ENCODE measurements at places on chromosomes 6 and 20.

DNA sequence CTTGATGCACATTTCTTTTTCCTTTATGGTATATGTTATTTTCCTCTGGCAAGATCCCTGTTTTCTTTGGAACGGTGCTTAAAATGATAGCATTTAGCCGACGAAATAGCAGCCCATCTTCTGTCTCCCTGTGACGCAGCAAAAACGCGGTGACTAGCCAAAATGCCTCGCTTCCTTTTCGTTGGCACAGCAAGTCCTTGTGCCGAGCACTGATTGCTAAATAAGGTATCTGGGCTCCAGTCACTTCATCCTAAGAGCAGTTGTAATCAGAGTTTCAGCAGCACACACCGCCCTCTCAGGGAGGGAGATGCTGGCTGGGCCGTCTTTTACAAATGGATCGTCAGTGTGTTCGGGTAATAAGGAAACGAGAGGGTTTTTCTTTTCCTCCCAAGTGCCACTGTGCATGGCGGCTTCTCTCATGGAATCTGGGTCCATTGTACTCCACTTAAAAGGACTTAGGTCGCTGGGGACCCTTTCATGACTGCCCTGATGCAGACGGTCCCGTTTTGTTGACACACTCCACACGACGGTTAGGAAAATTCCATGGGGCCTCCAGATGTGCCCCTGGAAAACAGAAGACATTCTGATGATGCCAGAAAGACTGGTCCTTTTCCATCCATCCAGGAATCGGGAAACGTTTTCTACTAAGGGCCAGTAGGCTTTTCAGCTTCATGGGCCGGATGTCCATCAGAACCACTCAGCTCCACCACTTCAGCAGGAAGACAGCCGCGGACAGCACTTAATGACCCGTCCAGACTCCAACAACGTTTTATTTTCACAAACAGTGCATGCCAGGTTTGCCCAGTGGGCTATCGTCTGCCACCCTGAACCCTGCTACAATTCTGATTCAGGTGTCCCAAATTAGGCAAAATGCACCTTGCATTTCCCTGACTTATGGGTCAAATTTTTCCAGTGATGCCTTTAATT is 185.5 kb downstream of the CDH4 start:
- no peak for DNase-seq

DNA sequence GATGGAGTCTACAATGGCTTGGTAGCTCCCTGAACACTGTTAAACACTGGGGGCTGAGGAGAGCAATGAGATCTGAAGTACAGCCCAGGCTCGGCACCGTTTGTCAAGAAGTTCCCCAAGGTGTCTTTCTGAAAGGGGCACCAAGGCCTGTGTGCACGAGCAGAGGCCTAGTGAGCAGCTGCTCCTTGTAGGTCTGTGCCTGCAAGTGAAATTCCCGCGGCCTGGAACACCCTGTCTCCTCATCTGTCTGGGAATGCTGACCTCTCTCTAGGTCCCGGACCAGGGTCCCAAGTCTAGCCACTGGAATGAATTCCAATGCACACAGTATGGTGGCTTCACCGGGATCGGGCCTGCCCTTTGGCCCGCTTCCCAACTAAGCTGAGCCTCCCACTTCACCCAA is 134.8 kb downstream of the FOXC1 start:
- DNase-seq: no peak

DNA sequence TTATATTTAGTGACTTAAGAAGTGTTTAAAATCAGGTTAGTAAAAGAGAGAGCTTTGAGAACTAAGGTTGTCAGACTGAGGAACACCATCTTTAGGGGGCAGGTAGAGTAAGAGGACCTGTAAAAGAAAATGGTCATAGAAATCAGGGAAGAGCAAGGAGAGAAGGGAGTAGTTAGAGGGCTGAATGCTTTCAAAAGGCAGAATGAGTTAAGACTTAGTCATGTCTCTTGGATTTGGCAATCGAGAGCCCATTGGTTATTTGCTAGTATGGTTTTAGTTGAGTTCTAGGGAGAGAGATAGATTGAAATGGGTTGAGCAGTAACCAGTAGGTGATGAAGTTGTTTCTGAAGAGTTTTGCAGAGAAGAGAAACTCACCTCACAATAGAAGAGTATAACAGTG is 51.1 kb downstream of the RALGAPB start:
- DNase-seq: peak; percentile 18

DNA sequence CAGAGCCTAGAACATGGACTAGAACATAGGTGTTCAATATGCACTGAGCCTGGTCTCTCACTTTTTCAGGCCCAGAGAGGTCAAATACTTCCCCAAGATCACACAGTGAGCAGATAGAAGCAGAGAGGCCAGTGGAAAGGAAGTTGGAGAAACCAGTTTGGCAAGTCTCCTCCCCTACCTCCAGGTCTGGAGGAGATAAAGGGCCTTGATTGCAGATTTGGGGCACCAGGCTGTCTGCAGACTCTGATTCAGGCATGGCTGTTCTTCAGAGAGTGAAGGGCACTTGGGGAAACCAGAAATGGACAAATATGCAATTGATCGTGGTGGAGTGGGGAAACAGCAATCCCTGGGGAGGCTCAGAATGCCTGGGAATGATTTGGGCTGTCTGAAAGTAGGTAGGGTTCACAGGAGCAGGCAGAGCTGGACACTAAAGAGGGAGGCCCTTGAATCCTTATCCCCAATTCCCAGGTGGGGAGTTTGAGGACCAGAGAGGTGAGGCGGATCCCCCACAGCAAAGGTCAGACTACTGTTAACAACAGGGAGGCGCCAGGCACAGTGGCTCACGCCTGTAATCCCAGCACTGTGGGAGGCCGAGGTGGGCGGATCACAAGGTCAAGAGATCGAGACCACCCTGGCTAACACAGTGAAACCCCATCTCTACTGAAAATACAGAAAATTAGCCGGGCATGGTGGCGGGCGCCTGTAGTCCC is 2.3 kb downstream of the PEDS1 start:
- DNase-seq: no peak

DNA sequence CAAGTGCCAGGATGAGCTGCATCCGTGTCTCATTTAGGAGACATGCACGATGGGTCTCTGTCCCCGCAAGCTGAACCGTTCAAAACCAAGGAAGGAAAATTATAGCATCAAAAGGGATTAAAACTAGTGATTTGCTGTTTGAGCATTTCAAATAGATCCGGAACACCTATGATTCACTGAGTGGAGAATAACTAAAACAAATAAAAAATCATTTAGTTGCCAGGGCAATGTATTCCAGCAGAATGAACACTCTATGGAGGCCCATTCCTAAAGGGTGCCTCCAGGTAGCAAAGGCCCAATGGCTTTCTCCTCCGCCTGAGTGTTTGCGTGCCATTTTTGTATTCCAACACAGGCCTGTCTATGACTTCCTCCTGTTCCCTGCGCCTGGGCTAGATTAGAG is 354.8 kb downstream of the ZFAND3 start:
- no peak for DNase-seq

- DNase-seq: no peak
Observed at GRCh38 chr20:64001607-64002011, 20.7 kb downstream of the PRPF6 start.

DNA sequence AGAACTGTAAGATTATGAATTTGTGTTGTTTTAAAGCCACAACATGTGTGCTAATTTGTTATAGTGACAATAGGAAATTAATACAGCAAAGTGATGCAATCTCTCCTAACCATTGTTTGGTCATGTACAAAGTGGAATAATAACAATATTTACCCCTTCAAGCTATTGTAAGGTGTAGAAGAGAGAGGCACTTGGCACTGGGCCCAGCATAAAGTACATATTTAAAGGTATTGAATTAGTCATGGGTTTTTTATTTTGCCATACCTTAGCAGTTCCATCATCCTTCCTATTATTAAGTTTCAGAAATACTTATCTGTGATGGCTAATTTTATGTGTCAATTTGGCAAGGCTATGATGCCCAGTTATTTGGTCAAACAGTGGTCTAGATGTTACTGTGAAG is 322.4 kb upstream of the TSHZ2 start:
- no peak for DNase-seq

DNA sequence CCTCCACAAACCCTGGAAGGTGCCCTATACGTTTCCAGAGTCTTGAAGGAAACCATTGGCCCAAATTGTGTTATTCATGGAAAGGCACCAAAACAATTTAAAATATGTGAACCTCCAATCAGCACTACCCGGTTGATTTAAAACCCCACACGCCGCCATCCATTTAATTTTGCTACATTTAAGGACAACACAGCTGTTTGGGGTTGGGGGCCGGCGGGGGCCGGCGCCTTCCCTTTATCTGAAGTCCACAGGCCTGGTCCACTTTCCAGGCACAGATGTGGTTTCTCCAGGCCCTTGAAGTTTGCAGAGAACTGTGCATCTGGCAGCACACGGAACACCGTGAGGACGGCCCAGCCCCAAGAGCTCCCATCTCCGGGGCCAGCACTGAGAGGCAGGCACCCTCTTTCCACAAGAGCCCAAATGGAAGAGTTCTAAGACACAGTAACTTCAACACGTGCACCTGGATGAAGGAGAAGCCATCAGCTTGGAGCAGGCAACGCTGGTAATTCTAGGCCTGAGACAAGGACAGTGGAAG is 16.8 kb upstream of the FRMD1 start:
- DNase-seq: no peak

- no peak for DNase-seq
Observed at GRCh38 chr20:21358737-21359136, 38.6 kb downstream of the NKX2-4 start.

- no peak for DNase-seq
Observed at GRCh38 chr20:1203630-1204029, 376 bp downstream of the C20orf202 start.

- no peak for DNase-seq
Observed at GRCh38 chr6:154161689-154162088, 122.6 kb downstream of the OPRM1 start.

DNA sequence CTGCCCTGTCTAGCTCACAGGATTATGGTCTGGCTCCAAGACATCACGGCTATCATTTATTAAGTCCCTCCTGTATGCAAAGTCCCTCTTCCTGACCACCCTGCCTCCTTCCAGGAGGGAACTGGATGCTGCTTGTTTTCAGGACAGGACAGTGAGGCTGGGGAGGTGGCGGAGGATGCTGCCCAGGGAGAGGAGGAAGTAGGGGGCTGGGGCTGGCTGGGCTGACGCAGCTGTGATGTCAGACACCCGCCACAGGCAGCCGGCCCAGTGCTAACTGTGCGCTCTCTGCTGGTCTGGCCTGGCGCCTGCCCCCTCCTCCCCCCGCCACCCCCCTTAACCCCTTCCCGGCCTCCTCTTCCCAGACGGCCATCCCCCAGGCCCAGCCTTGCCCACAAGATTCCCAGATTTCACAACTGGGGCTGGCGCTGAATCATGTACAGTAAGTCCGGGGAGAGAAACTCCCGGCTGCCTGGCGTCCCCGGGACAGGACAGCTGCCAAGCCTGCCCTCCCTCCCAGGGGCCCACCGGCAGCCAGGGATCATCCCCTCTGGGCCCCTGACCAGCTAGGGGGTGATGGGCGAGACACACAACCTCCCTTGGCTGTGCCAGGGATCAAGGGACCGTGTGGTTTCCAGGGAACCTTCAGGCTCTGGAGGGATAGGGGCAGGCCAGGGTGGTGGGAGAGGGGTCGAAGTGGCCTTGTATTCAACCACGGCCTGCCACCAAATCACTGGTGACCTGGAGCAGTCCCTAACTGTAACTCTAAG is 118.1 kb downstream of the CEBPB start:
- peak; percentile 88 for DNase-seq

GRCh38 chr6:100426241-100426640 is 38.5 kb downstream of the SIM1 start:
- DNase-seq: no peak

DNA sequence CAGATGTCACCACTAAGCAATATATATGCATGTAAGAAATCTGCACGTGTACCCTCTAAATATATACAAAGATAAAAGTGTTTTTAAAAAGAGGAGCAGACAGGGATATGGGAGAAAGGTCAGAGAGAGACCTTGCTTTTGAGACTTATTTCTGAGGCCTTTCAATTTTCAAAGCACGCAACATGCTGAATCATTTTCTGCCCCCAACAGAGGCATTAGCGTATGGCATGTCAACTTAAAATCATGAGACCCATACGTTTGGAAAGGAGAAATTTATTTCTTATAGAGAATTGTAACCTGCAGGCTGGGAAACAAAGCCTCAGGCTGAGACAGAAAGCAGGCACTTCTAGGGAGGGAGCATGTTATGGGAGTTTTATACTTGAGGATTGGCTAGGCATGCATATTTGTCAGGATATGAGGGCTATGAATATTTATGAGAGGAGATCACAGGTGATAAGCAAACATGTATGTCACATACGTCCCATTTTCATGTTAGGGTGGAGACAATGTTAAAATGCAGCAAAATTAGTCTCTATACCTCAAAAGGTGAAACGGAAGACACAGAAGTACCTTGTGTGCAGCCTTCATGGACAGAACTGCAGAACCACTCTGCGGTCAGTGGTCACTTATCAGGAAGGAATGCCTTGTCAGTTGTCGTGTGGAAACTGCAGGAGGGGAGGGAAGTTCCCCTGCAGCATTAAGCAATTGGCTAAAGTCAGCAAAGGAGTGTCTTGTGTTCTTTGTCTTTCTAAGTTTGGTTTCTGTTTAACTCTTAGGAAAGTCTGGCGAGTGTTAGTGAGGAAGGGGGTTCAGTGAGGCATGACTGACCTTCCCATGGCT is 6.3 kb upstream of the GABRR2 start:
- DNase-seq: no peak

DNA sequence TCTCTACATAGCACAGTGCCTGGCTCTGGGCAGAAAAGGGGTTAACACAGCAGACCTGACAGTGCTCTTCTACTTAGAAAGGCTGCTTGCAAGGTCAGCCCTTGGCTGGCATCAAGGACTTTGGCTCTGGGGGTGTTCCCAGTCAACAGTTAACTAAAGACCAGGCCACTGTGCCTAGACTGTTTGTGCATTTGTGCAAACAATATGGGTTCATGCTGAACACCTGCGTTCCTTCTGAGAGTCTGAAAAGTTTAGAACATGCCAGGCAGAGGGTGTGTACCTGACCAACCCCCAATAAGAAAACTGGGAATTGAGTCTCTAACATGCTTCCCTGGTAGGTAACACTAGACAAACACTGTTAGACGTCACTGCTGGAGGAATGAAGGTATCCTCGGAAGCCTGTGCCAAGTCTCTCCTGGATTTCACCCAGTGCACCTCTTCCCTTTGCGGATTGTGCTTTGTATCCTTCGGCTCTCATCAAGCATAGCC is 110.7 kb downstream of the PDE10A start:
- no peak for DNase-seq

- DNase-seq: no peak
Observed at GRCh38 chr6:8277769-8278168, 157.6 kb downstream of the SLC35B3 start.

DNA sequence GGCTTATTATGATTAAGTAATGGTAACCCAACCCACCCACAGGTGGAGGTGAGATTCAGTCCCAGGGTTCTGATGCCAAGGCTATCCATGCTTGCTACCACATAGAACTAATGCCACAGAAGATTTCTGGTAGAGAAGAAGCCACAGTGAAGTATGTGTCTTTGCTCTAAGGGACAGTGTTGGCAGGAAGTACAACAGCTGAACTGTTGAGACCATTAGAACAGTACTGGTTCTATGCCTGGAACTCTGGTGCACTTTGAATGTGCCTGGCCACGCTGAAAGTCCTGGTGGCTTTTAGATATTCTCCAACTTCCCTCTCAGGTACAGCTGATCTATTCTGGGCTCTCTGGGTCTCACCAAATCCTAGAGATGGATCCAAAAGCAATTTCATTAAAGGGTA is 7.8 kb downstream of the STX7 start:
- no peak for DNase-seq

- DNase-seq: no peak
Observed at GRCh38 chr6:135638108-135638507, 140.6 kb upstream of the AHI1 start.
